GM04503 (cell line): ENCODE measurements at places on chromosomes 11 and 22.

- DNase-seq, result no peak
Measured at GRCh38 chr22:27022896-27023361, 365.5 kb downstream of the MIAT start.

- DNase-seq, result no peak
Measured at GRCh38 chr11:16985297-16985696, 28.9 kb downstream of the PLEKHA7 start.

DNA sequence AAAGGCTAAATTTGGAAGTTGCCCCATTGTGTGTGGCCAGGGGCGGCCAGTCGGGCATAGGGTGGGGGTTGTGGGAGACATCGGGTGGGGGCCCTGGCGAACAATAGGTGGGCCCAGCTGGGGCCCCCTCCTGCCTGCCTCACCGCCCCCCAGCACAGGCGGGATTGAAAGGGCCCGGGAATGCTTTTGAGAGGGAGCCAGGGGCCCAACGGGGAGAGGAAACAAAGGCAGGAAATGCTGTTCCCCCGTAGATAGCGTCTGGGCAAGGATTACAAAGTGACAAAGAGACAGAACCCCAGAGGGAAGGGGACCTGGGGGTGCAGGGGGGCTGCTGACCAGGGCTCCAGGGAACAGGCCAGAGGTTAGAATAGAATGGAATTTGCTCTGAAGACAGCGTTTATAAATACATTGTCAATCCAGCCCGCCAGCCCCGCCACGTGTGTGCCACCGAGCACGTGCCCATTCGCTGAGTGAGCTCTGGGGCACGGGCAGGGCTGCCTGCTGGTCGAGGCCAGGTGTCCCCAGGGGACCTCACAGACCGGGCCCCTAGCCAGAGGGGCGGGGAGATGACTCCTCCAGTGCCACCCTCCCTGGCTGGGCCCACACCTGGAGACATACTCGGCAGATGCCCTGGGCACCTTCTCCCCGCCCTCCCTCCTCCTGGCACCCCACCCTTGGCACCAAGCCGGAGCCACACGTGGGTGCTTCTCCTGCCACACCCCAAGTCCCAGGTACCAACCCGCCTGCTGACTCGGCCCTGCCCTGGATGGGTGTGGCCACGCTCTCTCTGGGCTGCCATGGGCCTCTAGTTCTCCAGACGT, 9.7 kb downstream of the PDGFB start:
- no peak for DNase-seq

DNA sequence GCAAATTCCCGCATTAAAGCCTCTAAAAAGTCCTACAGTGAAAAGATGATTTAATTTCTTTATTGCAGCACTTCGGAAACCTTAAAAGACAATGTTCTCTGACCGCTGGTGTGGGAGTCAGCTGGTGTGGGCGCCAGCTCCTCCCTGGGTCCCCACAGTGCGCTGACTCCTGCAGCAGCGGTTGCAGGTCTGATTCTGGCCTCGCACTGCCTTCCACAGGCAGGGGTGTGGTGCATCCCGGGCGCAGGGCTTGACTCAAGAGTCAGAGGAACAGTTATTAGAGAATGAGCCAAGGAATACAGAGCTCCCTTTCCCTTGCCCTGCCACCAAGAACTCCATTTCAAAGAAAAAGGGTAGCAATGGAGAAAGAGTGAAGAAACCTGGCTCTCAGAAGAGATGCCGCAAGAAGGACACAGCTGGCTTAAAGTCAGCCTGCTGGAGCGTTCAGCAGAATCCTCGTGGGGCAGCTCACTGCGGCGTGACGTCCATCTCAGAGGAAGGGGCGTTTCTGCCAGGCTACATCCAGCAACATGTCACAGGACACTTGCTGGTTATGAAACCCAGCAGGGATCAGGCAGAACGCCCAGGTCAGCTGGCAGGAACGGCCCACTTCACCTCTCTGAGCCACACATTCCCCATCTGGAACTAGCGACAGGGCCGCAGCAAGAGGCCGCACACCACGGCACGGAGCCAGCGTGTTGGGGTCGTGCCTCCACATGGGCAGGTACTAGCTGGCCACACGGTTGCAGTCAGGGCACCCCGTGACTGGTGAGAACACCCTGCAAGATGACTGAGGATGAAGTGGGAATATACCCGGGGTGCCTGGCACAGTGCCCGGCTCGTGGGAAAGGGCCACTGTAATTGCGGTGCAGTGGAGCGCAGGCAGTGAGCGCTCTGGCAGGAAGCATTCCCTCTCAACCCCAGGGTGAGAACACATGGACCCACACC, 18.1 kb upstream of the EFCAB6 start:
- peak; percentile 15 for DNase-seq

DNA sequence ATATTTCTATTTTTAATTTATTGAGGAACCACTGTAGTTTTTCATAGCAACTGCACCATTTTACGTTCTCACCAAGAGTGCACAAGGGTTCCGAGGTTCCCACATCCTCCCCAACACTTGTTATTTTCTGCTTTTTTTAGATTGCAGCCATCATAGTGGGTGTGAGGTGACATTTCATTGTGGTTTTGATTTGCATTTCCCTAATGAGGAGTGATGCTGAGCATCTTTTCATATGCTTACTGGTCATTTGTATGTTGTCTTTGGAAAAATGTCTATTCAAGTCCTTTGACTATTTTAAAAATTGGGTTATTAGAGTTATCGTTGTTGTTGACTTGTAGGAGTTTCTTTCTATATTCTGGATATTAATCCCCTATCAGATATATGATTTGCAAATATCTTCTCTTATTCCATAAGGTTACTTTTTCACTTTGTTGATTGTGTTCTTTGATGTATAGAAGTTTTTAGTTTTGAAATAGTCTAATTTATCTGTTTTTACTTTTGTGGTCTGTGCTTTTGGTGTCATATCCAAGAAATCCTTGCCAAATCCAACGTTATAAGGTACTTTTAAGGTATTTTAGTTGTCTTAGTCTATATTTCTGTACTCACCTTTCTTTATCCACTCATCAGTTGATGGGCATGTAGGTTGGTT, 9.0 kb downstream of the NEAT1 start:
- DNase-seq, result peak; percentile 27

DNA sequence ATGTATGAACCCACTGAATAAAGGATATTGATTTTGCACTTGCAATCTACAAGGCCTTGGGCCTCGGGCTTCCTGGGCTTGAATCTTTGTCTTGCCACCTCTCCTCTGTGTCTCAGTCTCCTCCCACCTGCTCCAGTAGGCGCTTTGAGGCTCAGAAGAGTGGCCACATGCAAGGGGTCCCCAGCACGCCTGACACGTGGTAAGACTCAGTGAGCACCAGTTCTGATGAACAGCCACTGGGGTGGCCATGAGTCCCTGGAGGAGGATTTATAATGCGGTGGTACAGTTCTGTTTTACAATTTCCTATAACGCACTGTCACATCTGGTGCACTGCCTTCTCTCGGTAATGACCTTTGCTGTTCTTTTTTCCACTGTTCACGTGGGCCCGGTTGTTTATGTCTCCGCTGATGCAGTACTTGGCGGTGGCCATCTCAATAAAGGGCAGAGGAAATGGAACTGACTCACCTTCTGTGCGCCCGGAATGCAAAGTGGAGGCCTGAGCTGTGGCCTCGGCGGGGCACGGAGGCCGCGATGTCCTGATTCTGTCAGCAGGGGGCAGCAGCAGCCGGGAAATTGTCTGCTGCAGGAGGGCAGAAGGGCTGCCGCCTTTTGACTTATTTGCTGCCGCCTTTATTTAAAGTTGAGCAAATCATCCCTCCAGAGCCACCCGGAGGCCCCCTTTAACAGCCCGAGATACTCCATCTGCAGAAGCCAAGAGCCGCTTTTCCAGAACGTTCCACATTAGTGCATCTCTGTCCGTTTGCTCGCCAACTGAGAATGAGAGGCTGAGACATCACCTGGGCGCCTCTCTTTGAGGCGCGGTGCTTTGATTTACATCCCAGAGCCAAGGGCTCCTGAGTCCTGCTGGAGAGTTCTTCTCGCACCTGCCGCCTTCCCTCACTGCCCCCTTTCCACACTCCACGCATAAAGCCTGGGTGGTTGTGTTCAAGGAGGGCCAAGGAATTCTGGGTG, 6.0 kb upstream of the IFT27 start:
- no peak for DNase-seq

GRCh38 chr11:80593648-80594374, 1153.0 kb upstream of the TENM4 start:
- DNase-seq, result no peak

GRCh38 chr22:24926428-24926725, 20.1 kb downstream of the LHFPL7 start:
- no peak for DNase-seq

GRCh38 chr11:11218629-11218986, 134.4 kb downstream of the CSNK2A3 start:
- DNase-seq, result no peak

DNA sequence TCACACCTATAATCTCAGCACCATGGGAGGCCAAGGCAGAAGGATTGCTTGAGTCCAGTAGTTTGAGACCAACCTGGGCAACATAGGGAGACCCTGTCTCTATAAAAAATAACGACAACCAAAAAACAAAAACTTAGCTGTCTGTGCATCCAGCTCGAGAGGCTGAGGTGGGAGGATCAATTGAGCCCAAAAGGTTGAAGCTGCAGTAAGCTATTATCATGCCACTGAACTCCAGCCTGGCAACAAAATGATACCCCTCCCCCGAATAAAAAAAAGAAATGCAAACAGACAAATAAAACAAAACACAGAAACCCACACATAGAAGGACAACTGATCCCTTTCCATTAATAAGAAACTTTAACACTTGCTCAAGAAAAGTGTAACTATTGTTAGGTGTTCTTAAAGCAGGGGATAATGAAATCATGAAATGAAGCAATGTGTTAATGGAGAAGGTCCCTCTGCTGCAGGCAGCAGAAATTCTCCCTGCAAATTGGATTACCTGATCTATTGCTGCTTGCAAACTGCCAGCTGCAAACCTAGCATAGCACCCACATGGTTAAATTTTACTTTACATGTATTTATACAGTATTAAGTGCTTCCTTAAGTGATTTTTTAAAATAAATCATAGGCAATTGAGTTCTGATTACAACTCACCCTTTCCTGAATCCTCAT, 226.3 kb downstream of the SBF2 start:
- DNase-seq, result no peak

- no peak for DNase-seq
Measured at GRCh38 chr11:69010361-69010891, 2.6 kb downstream of the MRGPRF start.

- DNase-seq, result no peak
Measured at GRCh38 chr11:44470854-44471253, 94.6 kb upstream of the CD82 start.

GRCh38 chr11:127559978-127560377, 559.4 kb upstream of the KIRREL3 start:
- DNase-seq, result no peak

DNA sequence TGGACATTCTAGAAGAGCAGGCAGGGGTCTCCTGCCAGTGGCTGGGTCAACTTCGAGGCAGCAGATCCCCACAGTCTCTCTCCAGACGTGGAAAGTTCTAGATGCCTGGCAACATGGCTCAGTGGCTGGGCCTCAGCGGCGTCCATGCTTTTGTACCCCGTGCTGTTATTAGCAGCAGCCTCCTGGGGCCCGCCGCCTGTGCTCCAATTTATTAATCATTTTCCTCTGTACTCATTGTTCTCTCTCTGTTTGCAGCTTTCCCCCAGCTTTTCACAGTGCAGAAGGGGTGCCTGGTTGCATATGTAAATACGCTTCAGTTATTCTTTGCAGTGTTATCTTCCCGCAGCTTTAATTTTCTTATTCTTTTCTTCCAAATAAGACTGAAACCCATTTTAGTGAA, 515.1 kb downstream of the TBC1D22A start:
- no peak for DNase-seq

- no peak for DNase-seq
Measured at GRCh38 chr11:125262194-125262829, 97.8 kb downstream of the PKNOX2 start.

GRCh38 chr11:39327302-39327701, 2132.2 kb downstream of the LRRC4C start:
- no peak for DNase-seq

DNA sequence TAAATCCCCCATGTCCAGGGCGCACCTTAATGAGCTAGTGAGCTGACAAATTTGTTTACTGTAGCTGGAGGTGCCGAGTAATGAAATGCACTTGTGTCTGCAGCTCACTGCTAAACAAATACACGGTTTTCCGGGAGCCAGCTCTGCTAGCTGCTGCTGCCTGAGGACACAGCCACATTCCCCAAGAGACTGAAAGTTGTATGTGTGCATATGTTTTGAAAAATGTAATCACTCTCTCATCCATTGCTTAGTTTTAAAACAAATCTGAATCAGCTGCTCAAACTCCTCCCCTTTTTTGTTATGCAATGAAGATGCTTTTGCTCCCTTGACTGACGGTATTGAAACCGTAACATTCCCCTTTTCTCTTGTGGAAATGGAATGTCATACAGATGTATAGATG, 62.4 kb upstream of the NNMT start:
- no peak for DNase-seq

DNA sequence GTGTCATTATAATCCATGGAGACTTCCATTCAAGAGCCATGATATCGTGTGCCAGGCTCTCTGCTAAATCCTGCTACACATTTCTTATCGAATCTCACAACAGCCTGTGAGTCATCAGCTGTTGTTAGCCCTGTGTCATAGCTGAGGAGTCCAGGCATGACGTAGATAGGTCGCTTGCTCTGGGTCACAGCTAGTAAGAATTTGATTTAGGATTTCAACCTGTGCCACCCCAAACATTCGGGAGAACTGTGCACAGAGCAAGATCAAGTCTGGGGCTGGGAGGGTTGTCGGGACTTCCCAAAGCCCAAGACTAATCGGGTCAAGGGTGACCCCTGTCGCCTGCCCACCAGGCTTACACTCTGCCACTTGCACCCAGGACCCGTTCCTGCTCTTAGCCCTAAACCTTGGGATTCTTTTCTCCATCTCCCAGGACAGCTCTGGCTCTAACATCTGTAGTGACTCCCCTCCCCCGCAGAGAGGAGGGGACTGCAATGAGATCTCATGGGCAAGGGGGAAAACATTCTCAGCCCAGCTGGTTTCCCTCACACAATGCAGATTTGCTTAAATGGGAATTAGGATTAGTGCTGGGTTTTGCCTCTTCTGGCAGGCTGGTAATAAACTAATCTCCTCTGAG, 34.3 kb downstream of the TSPAN18 start:
- peak; percentile 77 for DNase-seq

- DNase-seq, result no peak
Measured at GRCh38 chr11:57536947-57537619, at the start of gene SMTNL1. TSS of gene SMTNL1 (plus strand) at chr11:57537595. CDS start at chr11:57542643, 5,048 bp downstream.

DNA sequence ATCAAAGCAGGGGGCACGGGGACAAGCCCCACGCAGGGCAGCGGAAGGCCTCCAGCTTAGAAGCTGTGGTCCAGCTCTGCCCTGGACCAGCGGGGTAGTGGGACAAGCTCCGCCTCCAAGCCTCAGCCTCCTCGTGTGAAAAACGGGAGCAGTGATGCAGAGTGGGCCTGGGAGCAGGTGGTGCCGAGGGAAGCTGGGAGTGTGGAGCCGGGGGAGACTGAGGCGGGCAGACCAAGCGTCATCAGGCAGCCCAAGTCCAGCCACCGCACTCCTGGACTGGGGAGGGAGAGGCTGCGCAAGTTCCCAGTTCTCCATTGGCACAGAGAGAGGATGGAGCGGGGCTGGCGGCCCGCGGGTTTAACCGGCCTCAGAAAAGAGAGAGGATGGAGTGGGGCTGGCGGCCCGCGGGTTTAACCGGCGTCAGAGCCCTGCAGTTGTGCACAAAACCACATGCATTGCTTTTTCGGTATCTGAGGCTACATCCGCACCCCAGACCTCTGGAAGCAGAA, 68.1 kb upstream of the PHF21B start:
- no peak for DNase-seq

GRCh38 chr11:79413268-79413667, 27.6 kb downstream of the TENM4 start:
- peak; percentile 93 for DNase-seq
